Right ventricle myocardium inferior (tissue), 1 donor: ENCODE measurements at places on chromosomes 2 and 18.

- DNase-seq: no peak
Observed at GRCh38 chr2:205612636-205613035, 69.7 kb upstream of the NRP2 start.

DNA sequence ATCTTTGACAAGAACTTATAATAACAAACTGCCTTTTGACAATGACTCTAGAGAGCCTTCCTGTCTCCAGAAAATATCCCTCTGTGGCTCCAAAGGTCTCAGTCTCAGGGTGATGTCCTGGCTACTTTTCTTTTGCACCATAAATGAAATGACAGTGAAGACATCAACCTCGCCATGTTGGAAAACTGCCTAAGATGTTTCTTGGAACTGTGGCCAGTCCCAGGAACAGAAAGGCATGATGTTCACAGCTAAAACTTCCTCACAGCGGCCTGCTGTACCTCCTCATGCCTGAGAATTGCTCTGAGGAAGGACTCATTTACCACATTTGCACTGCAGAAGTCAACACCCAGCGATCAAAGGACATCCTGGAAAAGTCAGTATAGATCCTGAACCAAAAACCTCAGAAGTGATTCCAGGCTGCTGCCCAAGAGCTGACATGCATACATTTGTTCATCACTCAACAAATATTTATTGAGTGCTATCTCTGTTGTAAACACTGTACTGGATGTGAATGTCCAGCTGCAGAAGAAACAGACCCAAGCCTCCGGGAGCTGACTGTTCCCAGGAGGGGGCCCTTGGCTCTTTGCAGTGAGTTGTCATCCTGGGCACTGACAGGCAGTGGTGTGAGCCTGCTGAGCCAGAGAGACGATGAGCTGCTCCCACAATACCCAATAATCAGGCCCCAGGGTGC is 64.3 kb upstream of the ACSL3 start:
- no peak for DNase-seq

- DNase-seq: no peak
Observed at GRCh38 chr18:68429111-68429510, 285.8 kb downstream of the TMX3 start.

- DNase-seq: no peak
Observed at GRCh38 chr2:227466887-227467600, 4.9 kb upstream of the AGFG1 start.

DNA sequence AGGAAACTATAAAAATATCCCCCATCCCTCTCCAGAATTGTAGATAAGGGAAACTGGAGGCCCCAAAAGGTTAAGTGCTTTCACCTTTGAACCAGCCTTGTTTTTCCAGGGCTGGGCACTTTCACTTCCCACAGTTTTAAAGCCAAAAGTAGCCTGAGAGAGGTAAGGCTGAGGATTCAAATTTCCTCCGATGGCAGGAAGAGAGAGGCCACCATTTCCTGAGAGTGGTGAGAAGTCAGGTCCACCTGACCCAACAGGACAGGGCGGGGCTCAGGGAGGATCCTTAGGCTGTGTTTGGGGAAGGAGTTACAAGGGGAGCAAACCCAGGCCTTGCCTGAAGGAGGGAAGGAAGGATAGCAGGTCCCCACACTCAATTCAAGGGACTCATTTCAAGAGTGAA is 4.7 kb upstream of the TEX261 start:
- no peak for DNase-seq

GRCh38 chr18:48208432-48209140 is 200.6 kb downstream of the ZBTB7C start:
- DNase-seq: peak; percentile 15

DNA sequence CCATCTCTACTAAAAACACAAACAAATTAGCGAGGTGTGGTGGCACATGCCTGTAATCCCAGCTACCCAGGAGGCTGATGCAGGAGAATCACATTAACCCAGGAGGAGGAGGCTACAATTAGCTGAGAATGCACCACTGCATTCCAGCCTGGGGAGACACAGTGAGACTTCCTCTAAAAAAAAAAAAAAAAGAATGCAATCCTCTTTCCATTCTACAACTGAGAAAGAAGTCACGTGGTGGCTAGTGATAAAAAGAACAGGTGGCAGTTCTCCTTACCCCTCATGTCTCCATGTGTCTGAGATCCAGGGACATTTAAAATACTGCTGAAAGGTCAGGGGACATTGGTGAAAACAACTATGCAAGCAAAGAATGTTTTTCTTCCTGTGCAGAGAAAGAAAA is 24.4 kb upstream of the GPR39 start:
- DNase-seq: no peak

- DNase-seq: no peak
Observed at GRCh38 chr2:98063291-98063854, 23.6 kb upstream of the VWA3B start.

DNA sequence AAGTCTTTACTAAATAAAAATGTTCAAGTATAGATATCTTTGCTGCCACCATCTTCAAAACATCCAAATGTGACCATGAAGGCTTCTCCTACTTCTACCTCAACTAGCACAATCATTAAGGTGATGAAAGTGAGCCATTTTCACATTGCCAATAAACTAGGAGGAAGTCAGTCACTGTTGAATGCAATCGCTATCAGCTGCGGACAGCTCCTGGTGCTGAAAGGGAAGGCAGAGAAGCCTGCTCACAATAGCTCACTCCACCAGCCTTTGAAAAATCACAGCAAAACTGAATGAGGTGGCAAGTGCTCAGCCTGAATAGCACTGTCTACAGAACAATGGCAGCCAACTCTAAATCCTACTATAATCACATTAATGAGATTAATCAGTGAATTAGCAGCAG is 2.2 kb downstream of the MYT1L start:
- no peak for DNase-seq

DNA sequence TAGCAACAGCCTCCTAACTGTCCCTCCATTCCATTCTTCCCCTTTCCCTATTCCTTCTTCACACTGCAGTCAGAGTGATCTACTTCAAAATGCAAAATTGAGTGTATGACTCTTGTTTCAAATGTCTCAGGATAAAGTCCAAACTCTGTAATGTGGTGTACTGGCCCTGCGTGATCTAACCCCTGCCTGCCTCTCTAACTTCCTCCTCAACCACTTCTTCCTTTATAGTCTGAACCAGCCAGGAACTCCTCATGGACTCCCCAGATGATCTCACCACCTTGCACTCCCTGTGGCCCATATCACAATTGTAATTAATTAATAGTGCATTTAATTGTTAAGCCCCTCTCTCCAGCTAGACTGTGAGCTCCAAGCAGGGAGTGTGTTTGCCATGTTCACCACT is 3.1 kb upstream of the B3GNT2 start:
- DNase-seq: no peak

- no peak for DNase-seq
Observed at GRCh38 chr2:80001701-80002101, 302.9 kb downstream of the LRRTM1 start.

- no peak for DNase-seq
Observed at GRCh38 chr2:209389171-209389618, 34.7 kb upstream of the MAP2 start.

- DNase-seq: no peak
Observed at GRCh38 chr2:20501974-20502373, 55.1 kb downstream of the RHOB start.

DNA sequence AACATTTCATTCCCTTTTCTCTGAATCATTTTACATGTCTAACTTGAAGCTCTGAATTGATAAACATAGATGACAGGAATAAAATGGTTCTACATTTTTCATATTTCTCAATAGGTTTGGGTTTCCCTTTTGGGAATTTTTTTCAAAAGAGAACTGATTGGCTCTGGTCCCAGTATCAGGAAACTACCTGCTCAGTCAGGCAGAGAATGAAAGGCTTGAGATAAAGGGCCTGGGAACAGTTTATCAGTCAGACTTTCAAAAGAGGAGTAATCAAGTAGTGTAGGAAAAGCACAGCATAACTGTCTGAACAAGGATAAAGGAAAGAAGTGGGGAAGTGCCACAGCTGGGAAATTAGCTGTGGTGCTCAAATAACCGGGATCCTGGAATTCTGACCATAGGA is 28.3 kb upstream of the CCL20 start:
- DNase-seq: no peak

- no peak for DNase-seq
Observed at GRCh38 chr18:79742076-79742475, 55.7 kb upstream of the KCNG2 start.

GRCh38 chr18:13412901-13413300 is 194.3 kb downstream of the LDLRAD4 start:
- DNase-seq: no peak

DNA sequence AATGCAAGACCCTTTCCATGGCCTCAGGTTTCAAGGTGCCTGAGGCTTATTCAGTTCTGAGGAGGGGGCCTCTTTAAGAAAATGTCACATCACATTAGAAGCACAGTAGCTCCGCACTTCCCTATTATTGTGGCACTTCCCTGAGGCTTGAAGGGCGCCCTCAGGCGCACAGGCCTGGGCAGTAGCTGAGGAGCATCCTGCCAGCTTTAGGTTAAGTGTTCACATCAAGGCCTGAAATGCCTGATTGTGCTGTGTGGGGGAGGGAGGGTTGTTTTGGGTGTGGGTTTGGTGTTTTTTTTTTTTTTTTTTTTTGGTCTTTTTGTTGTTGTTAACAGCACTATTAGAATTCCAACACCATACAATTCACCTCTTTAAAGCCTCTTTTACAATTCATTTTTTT is 107.9 kb downstream of the CABLES1 start:
- no peak for DNase-seq

DNA sequence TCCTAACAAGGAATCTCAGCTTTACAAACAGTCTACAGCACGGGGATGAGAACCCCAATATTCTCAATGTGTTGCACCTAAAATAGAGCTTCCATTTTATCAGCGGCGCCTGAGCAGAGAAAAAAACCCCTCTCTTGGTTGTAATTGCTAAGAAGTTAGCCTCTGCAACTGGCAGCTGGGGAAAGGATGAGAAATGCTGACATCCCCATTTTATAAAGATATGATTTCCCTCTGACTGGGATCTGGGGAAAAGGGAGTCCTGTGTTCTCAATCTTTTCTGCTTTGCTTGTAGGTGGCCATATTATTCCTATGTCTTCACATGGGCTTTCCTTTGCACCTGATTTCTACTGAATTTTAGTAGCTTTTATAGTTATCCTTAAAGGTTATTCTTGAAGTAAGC is 981.4 kb upstream of the DDX18 start:
- DNase-seq: no peak

DNA sequence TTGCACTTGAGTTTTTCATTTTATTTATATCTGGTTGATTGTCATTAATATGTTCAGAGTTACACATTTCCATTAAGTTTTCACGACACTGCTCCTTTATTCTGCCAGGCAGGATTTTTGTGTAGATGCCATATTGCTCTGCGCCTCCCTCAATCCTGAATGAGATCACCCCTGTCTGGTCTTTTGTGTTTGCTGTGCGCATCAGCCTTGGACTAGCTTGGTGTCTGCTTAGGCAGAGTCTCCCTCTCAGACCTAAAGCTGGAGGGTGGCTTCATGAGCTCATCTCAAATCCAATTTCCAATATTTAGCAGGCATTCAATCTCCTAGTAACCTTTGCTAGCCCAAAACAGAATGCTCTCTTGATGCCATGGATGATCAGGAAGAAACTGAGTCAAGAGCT is 137.4 kb downstream of the SMAD7 start:
- DNase-seq: no peak

GRCh38 chr18:53735526-53735925 is 488.9 kb downstream of the MBD2 start:
- DNase-seq: no peak

DNA sequence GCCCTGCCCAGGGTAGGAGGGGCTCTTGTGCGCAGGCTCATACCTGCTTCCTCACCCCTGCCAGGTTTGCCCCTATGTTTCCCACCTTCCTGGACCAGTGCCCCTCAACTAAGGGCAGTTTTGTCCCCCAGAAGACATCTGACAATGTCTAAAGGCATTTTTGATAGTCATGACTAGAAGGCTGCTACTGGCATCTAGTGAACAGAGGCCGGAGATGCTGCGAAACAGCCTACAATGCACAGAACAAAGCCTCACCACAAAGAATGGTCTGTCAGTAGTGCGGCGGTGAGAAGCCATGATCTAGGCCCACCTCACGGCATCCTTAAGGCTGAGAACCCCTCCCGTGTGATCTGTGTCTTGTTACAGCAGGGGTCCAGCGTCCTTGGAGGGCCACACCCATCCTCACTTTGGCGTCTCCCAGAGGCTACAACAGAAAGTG is 96.0 kb downstream of the TMEM17 start:
- no peak for DNase-seq

DNA sequence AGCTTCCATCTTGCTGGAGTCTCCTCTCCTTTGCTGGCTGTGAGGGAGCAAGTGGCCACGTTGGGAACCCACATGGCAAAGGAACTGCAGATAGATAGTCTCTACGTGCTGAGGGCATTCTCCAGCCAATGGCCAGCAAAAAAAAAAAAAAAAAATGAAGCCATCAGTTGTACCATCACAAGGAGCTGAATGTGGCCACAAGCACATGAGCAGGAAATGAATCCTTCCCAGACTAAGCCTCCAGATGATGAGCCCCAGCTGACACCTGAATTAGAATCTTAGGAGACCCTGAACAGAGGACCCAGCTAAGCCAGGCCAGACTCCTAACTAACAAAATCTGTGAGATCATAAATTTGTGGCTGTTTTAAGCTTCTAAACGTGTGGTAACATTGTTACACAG is 57.9 kb downstream of the SPIRE1 start:
- DNase-seq: no peak

GRCh38 chr2:41026613-41027012 is 574.7 kb upstream of the SLC8A1 start:
- DNase-seq: no peak

- no peak for DNase-seq
Observed at GRCh38 chr2:158766524-158766923, 28.6 kb upstream of the DAPL1 start.

DNA sequence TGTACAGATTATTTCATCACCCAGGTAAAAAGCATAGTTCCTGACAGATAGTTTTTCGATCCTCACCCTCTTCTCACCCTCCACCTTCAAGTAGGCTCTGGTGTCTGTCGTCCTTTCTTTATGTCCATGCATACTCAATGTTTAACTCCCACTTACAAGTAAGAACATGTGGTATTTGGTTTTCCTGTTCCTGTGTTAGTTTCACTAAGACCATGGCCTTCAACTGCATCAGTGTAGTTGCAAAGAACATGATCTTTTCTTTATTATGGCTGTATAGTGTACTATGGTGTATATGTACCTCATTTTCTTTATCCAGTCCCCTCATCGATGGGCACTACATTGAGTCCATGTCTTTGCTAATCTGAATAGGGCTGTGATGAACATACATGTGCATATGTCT is 184.2 kb downstream of the KCNJ3 start:
- DNase-seq: no peak

GRCh38 chr2:189802396-189802912 is 18.2 kb downstream of the PMS1 start:
- DNase-seq: no peak

DNA sequence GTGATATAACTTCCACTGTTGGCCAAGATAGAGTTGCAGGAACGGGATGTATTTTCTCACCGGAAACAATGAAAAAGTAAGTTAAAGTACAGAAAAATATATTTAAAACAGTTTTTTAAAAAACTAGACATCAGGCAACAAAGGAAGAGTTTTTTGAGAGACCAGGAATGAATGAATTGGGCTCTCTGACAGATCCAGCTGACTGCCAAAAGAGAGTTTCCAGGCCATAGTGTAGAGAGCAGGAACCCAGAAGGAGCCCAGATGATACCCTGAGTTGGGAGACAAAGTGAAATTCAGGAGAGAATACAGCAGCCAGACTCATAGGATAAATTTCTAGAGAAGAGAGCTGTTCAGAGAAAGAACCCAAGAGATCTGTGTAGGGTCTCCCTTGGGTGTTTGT is 362.6 kb upstream of the SMIM21 start:
- DNase-seq: no peak

- no peak for DNase-seq
Observed at GRCh38 chr18:48622911-48623431, 84.1 kb downstream of the CTIF start.
